ENCODE measurements at places on chromosomes 11 and 22. TPM values are rescaled to one million over a fixed set of nuclear protein-coding genes. Genes with fewer than 3 reads are reported as not detected.

DNA sequence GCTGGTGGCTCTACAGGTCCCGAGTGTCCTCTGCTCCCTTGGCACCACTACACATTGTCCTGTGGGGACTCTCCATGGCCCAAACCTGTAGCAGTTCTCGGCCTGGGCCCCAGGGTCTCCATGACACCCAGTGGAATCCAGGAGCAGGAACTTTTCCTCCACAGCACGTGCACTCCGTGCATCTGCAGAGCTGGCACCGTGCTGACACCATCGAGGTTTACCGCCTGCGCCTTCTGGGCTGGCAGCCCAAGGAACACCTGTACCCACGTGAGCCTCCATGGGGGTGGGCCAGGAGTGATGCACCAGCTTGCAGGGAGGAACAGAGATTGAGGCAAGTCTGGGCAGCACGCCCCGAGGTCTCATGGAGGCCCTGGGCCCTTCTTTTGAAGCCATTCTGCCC, 25.2 kb downstream of the TSPAN32 start:
- no peak for DNase-seq
- H3K27ac ChIP-seq = no peak overlapping the region
- H3K4me1 ChIP-seq = no peaks in the 10 kb centered on the region
- H3K4me3 ChIP-seq = no peak overlapping the region
- peaks cover 13% of the 10 kb centered on the region for H3K36me3 ChIP-seq

- no peaks in the 10 kb centered on the region for H3K36me3 ChIP-seq
- H3K4me3 ChIP-seq = no peak overlapping the region
- no peak for DNase-seq
- no peaks in the 10 kb centered on the region for H3K4me1 ChIP-seq
- H3K27me3 ChIP-seq = peaks cover 6% of the 10 kb centered on the region
Measured at GRCh38 chr11:32861850-32862577, 30.6 kb upstream of the QSER1 start.

GRCh38 chr11:30585125-30585891, 845 bp downstream of the MPPED2 start:
- peaks cover 2% of the 10 kb centered on the region for H3K36me3 ChIP-seq
- DNase-seq = peak; percentile 61
- peaks cover 58% of the 10 kb centered on the region for H3K4me1 ChIP-seq

The PNPLA5 gene
- not detected for total RNA-seq

- H3K27ac ChIP-seq = no peak overlapping the region
- no peaks in the 10 kb centered on the region for H3K36me3 ChIP-seq
- peaks cover 4% of the 10 kb centered on the region for H3K4me1 ChIP-seq
- no peak overlapping the region for H3K4me3 ChIP-seq
Measured at GRCh38 chr11:47028195-47029093, 91.9 kb downstream of the CSTPP1 start.

DNA sequence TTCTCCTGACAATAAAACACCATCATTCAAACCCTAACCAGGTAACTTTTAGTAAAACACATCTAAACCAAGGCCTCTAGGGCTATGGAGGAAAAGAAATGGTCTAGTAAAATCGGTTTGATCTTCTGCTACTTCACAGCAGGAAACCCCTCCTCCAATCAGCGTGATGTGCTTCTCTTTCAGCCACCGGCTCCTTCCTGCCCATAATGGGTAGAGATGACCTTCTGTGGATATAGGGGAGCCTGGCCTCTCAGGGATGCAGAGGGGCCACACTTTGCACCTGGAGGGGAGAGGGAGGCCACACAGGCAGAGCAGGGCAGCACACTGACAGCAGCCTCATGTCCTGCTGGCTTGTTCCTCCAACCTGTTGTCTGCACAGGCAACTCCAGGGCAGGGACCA, 6.9 kb downstream of the EHD1 start:
- H3K36me3 ChIP-seq = peaks cover 12% of the 10 kb centered on the region
- H3K27me3 ChIP-seq = no peaks in the 10 kb centered on the region
- no peak for DNase-seq
- peak overlapping the region; percentile 73 for H3K27ac ChIP-seq

- peak; percentile 52 for DNase-seq
- no peak within 1 kb of the TSS for H3K27ac ChIP-seq
- peaks cover 42% of the 10 kb centered on the region for H3K4me1 ChIP-seq
Measured at GRCh38 chr22:39994566-39995392, at the start of gene FAM83F. TSS of gene FAM83F (plus strand) at chr22:39994954. CDS start at chr22:39995043, 89 bp downstream.

The DCHS1 gene
- 77.3 TPM for total RNA-seq

- H3K4me1 ChIP-seq = peaks cover 14% of the 10 kb centered on the region
- H3K36me3 ChIP-seq = no peaks in the 10 kb centered on the region
- no peaks in the 10 kb centered on the region for H3K27me3 ChIP-seq
- H3K4me3 ChIP-seq = no peak overlapping the region
- no peak for DNase-seq
Measured at GRCh38 chr11:742156-742546, 5.1 kb upstream of the TALDO1 start.

GRCh38 chr22:26822313-26822712, 164.9 kb downstream of the MIAT start:
- no peak for DNase-seq
- peaks cover 24% of the 10 kb centered on the region for H3K27me3 ChIP-seq
- peaks cover 8% of the 10 kb centered on the region for H3K36me3 ChIP-seq
- no peak overlapping the region for H3K4me3 ChIP-seq
- H3K27ac ChIP-seq = no peak overlapping the region

The RAPSN gene
- 0.27 TPM for total RNA-seq

The RAB38 gene
- 46.7 TPM for total RNA-seq

- no peaks in the 10 kb centered on the region for H3K27me3 ChIP-seq
- peaks cover 7% of the 10 kb centered on the region for H3K4me1 ChIP-seq
- no peak for DNase-seq
- no peak overlapping the region for H3K4me3 ChIP-seq
Measured at GRCh38 chr11:25423436-25424199, 908.3 kb upstream of the ANO3 start.

DNA sequence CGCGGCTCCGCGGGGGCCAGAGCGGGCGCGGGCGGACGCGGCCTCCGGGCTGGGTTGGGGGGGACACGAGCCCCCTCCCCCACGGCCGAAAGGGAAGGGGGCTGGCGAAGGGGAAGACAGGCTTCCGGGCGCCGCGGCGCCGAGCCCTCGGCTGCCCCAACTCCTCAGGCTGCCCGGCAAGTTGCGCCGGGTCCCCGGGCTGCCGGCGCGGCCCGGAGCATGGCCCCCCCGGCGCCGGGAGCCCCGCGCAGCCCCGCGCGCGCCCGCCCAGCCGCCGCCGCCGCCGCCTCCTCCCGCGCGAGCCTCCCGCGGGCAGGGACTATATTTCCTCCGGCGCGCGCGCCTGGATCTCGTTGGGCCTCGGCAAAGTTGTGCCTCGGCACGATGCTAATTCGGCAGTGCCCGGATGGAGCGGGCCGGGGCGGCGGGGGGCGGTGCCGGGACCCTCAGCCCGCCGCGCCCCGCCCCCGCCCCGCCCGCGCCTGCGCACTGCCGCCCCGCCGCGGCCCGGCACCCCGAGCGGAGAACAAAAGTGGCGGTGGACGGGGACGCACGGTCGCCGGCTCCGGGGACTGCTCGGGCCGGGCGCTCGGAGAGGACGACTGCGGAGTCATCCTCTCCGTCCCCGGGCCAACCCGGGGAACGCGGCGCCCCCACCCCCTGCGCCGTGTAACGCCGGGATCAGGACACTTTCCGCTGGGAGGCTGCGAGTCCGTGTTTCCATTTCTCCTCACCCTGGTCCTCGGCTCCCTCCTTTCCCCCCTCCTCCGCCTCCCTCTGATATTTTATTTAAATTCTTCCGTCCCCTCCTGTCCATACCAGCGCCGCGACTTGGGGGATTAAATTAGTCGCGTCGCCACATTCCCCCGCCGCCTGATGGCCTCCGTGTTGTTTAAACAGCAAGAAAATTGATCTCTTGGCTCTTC, at the start of gene PHF21B:
Gene PHF21B (minus strand): TSS at position 400 of the 926 bp plus-strand sequence. CDS start 456 bp downstream, outside the sequence.
- peaks cover 26% of the 10 kb centered on the region for H3K4me1 ChIP-seq
- peaks cover 48% of the 10 kb centered on the region for H3K27me3 ChIP-seq
- H3K4me3 ChIP-seq = peak within 1 kb of the TSS; percentile 94
- peak; percentile 85 for DNase-seq
- no peaks in the 10 kb centered on the region for H3K36me3 ChIP-seq

The CCDC116 gene
- total RNA-seq = 1.3 TPM

The ANO5 gene
- total RNA-seq = 3.9 TPM

GRCh38 chr11:8360086-8360828, 96.6 kb upstream of the LMO1 start:
- H3K36me3 ChIP-seq = no peaks in the 10 kb centered on the region
- no peak overlapping the region for H3K4me3 ChIP-seq
- no peak overlapping the region for H3K27ac ChIP-seq
- no peak for DNase-seq
- H3K4me1 ChIP-seq = peaks cover 15% of the 10 kb centered on the region

The KIAA0930 gene
- 31.1 TPM for total RNA-seq

- DNase-seq = no peak
- H3K4me1 ChIP-seq = no peaks in the 10 kb centered on the region
- H3K4me3 ChIP-seq = no peak overlapping the region
- peaks cover 20% of the 10 kb centered on the region for H3K36me3 ChIP-seq
- no peak overlapping the region for H3K27ac ChIP-seq
- H3K27me3 ChIP-seq = no peaks in the 10 kb centered on the region
Measured at GRCh38 chr22:37764622-37765021, 43.1 kb upstream of the GCAT start.

DNA sequence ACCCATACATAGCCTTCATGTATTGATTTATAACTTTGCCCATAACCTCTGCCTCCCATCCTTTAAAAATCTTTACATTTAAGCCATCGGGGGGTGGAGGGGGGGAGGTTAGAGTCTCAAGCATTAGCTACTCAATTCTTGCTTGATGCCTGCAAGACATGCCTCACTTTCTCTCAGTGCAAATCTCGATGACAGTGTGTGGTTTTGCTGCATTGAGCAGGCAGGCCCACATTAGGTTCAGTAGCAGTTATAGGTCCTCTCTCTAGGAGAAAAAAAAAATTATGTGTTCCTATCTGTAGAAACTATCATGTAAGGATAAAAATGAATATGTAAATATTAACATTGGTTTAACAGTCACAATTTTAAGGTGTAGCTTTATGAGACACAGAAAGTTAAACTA, 314.0 kb upstream of the ANO3 start:
- H3K27ac ChIP-seq = peak overlapping the region; percentile 25
- no peaks in the 10 kb centered on the region for H3K36me3 ChIP-seq
- peaks cover 29% of the 10 kb centered on the region for H3K4me1 ChIP-seq
- H3K27me3 ChIP-seq = no peaks in the 10 kb centered on the region

DNA sequence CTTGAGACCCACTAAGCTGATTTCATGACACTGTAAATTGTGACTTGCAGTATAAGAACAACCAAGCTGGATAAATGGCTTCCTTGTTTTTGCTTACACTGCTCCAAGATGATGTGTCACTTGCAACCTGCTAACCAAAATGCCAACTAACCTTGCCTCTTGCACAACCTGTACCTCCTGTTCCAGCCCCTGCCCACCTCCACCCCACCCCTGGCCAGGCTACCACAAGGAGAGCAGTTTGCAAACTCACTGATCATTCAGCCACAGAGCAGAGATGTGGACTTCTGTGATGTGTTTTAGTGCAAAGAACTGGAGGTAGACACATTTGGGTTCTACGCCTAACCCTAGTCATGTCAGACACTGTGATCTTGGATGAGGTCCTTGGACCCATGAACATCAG, 4.3 kb upstream of the APOL6 start:
- H3K36me3 ChIP-seq = no peaks in the 10 kb centered on the region
- H3K27me3 ChIP-seq = no peaks in the 10 kb centered on the region
- H3K4me3 ChIP-seq = no peak overlapping the region
- H3K27ac ChIP-seq = no peak overlapping the region
- peak; percentile 20 for DNase-seq

DNA sequence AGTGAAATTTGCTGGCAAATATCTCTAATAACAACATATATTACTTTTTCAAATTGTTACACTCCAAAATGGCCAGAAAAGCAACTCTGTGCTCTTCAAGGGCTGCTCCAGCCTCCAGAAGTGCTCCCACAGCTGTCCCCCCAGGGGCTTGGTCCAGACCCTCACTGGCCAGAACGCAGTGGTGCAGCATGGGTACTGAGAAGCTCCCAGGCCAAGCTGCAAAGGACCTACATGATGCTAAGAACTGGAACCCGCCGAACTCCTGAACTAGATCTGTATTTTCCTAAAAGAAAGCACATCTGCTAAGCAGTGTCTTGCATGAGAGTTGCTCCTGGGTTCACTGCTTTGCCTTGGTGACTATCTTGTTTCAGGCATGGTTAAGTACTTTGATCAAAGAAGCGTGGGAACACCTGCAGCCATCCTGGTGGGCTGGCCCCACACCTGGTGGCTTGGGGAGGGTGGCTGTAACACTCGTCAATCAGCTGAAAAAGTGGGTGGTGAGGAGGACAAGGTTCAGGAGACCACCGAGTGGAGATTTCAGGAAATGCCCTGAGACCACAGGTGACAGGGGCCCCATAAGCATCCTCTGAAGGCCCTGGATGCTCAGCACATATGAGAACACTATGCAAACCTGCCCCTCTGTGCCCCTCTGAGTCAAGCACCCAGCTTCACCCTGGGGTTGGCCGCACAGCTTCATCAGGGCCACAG, 72.7 kb upstream of the PITPNB start:
- no peak for DNase-seq
- H3K4me3 ChIP-seq = no peak overlapping the region
- peaks cover 4% of the 10 kb centered on the region for H3K4me1 ChIP-seq
- no peak overlapping the region for H3K27ac ChIP-seq
- peaks cover 21% of the 10 kb centered on the region for H3K36me3 ChIP-seq

- no peak overlapping the region for H3K4me3 ChIP-seq
- no peak for DNase-seq
- no peaks in the 10 kb centered on the region for H3K36me3 ChIP-seq
- H3K27ac ChIP-seq = no peak overlapping the region
- peaks cover 5% of the 10 kb centered on the region for H3K4me1 ChIP-seq
Measured at GRCh38 chr11:15276621-15277020, 161.9 kb downstream of the INSC start.

- H3K27me3 ChIP-seq = no peaks in the 10 kb centered on the region
- peak overlapping the region; percentile 55 for H3K27ac ChIP-seq
- H3K4me1 ChIP-seq = peaks cover 17% of the 10 kb centered on the region
- no peaks in the 10 kb centered on the region for H3K36me3 ChIP-seq
- peak overlapping the region; percentile 15 for H3K4me3 ChIP-seq
- no peak for DNase-seq
Measured at GRCh38 chr11:64396079-64396591, 37.2 kb downstream of the RPS6KA4 start.

DNA sequence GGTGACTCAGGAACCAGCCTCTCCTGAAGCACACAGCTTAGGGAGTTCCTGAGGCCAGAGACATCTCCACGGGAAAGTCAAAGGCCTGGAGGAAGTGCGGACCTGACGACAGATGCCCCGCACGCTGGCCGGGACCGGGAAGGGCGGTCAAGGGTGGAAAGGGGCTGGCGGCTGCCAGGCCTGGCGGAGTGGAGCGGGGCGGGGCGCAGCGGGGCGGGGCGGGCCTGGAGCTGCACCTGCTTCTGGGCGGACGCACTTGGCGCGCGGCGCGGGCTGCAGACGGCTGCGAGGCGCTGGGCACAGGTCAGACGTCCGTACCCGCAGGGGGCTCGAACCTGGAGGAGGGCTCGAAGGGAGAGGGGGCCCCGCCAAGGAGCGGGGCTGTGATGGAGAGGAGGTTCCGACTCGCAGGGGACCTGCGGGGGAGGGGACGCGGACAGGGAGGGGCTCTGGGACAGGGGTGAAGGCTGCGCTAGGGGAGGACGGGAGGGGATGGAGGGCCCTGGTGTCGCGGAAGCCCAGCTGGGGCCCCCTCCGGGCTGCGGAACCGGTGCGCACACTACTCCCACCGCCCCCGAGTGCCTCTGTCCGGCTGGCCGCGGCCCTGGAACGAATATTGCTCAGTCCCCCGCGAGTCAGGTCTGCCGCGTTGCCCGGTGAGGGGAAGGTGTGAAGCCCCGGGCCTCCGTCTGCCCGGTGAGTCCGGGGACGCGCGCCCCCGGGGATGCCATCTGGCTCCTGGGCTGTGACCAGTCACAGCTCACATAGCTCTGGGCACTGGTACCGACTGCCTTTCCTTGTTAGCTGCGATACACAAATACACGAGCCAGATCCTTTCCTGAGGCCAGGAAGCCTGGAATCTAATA, at the start of gene TMEM45B:
Gene TMEM45B (plus strand): TSS at position 253 of the 866 bp plus-strand sequence. CDS start 36,635 bp downstream, outside the sequence.
- H3K27me3 ChIP-seq = peaks cover 78% of the 10 kb centered on the region
- H3K4me1 ChIP-seq = peaks cover 9% of the 10 kb centered on the region
- peak; percentile 43 for DNase-seq
